ENCODE measurements at places on chromosomes 2 and 18.

GRCh38 chr18:24000613-24001490, 13.7 kb upstream of the TTC39C start:
- no peaks in the 10 kb centered on the region for H3K4me1 ChIP-seq
- H3K36me3 ChIP-seq = no peaks in the 10 kb centered on the region
- H3K27ac ChIP-seq = no peak overlapping the region
- DNase-seq = no peak
- no peaks in the 10 kb centered on the region for H3K27me3 ChIP-seq

DNA sequence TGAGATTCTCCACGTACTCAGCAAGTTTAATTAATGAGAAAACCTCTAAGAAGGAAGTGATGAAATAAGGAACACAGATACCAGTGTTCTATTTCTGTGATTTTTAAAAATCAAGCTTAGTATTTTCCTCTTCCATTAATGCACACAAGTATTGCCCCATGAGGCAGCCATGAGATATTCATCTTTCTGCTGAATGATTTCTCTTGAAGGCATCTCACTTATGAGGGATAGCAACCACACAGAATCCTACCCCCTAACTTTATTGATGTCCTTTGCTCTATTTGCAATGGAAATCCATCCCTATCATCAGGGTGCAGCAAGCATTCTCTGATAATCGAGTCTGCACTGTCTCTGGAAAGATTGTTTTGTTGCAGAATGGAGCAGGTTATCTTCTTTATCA, 244.1 kb upstream of the NRP2 start:
- no peaks in the 10 kb centered on the region for H3K27me3 ChIP-seq
- DNase-seq = no peak
- no peaks in the 10 kb centered on the region for H3K36me3 ChIP-seq
- no peak overlapping the region for H3K4me3 ChIP-seq
- H3K27ac ChIP-seq = no peak overlapping the region

DNA sequence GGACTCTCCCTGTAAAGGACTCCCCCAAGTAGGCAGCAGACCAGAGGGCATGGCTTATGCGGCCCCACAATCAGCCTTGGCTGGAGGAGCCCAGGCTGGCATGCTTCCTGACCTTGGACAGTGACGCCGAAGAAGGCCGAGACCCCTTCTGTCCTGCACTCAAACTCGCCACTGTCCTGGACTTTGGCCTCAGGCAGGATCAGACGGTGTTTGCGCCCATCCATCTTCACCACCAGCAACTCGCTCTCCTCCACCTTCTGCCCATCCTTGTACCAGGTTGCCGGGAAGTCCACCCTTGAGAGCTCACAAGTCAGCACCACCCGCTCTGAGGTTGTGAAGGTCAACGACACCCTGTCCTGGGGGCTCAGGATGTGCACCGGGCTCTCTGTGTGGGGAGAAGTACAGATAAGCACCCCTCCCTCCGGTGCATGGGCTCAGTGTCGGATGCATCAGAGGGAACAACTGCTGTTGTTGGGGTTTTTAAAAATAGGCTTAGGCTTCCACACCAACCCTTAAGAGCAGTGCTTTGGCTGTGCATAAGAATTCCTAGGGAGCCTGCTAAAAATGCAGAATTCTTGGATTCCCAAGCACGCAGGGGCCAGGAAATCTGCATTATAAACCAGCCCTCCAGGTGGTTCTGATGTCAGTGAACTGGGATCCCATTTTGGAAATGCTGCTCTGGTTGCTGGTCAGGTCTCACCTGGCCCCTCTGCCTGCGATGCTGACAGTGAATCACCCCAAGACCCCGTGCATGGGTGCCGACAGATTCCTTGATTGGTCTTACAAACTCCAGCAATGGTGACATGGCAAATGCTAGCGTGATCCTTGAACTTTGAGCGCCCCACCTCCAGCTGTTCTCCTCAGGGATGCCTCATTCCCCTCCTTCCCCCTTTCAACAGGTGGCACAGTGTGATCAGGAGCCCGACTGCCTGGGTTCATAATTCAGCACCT, 5.9 kb downstream of the OBSL1 start:
- peaks cover 34% of the 10 kb centered on the region for H3K36me3 ChIP-seq
- peaks cover 9% of the 10 kb centered on the region for H3K4me1 ChIP-seq
- no peak for DNase-seq
- H3K27ac ChIP-seq = no peak overlapping the region

DNA sequence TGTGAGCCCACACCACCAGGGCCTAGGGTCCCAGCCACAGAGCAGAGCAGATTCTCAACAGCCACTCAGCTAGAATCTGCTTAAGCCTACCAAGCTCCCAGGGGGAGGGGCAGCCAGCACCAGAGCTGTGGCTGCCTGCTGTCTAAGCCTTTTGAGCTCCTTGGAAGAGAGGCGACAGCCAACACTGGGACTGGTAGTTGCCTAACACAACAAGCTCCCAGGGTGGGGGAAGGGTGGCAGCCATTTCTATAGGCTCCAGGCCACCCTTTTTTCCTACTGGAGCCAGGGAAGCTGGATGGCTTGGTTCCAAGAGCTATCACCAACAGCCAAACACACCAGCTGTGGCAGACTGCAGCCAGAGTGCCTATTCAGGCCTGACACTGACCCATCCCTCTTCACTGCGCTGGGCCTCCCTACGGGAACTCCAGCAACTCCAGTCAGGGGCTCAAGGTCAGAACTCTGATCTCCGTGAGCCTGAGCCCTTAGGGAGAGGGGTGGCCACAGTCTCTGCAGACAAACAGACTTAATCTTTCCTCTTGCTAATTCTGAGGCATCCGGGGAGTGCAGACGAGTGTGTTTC, 1824.3 kb upstream of the CELF4 start:
- no peaks in the 10 kb centered on the region for H3K4me1 ChIP-seq
- no peak overlapping the region for H3K27ac ChIP-seq
- DNase-seq = no peak
- H3K36me3 ChIP-seq = no peaks in the 10 kb centered on the region
- no peak overlapping the region for H3K4me3 ChIP-seq

- no peaks in the 10 kb centered on the region for H3K4me1 ChIP-seq
- H3K27me3 ChIP-seq = no peaks in the 10 kb centered on the region
- no peak overlapping the region for H3K4me3 ChIP-seq
- H3K36me3 ChIP-seq = no peaks in the 10 kb centered on the region
These were observed 215.3 kb downstream of the RNF152 start for GRCh38 chr18:61677435-61677970.

DNA sequence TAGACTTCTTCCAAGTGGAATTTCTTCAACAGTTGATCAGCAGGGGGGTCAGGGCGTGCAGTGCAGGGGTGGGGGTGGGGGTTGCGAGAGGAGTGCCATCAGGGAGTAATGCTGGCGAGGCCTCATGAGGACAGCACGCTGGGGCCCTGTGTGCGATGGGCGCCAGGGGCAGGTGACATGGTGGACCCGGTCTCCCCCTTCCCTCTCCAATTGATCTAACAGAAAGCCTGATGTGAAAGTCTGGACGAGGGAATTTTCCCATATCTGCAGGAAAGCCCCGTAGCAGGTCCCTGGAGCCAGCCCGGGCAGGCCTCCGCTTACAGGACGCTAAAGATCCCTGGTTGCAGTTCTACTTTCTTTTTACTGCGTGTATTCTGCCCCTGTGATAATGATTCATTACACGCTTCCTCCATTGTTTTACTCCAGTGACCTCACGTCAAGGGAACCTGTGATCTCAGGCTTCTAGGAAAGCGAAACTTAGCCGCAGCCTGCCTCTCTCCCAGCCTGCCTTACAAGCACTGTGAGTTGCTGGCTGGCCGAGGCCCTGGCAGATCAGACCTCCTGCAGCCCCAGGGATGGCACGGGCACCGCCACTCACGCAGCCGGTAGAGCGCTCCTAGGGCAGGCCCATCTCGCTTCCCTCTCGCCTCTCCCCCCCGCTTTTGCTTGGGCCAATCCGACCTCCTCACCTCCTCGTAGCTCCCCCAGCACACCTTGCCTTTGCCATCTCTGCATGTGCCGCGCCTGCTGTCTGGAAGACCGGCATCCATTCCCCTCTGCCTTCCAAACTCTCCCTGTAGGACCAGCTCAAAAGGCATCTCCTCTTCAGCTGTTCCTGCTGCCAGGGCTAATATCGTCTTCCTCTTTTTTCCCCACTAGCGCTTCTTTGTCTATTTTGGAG, 19.2 kb downstream of the NEURL3 start:
- no peaks in the 10 kb centered on the region for H3K4me1 ChIP-seq
- H3K36me3 ChIP-seq = no peaks in the 10 kb centered on the region
- H3K4me3 ChIP-seq = peak overlapping the region; percentile 74
- peak overlapping the region; percentile 69 for H3K27ac ChIP-seq
- no peaks in the 10 kb centered on the region for H3K27me3 ChIP-seq

DNA sequence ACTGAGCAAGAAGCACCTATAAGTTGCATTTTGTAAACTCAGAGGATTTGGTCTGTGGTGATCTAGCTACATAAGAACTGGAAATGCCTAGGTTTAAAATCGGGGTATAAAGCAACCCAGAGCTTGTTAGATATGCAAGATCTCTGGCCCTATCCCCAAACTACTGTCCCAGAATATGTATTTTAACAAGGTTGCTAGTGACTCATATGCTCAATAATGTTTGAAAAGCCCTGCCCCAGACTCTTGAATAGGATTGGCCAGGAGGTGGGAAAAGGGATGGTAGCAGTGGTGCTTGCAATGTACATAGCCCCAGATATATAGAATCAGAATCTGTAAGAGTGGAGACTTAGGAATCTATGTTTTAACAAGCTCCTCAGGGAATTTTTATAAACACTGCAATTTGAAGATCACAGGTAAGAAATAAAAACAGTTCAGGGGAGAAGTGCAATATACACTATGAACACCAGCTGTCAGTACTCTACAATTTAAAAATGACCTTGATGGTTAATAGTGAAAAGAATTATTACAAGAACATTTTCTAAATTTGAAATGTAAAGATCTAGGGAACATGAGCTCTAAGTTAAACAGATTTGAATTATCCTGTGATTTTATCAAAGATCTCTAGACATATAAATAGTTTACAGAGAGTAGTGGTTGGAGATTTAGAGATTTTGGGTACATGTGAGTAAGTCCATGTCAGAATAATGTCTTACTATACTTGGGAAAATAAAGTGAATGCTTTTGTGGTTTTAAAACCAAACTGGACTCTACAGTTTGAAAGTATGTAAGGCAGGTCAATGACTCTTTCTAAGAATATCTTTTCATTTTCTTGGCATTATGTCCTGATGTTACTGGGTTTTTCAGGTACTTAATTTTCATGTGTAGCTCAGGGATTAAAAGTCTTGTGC, 7.7 kb upstream of the MMADHC start:
- no peak for DNase-seq
- H3K4me1 ChIP-seq = peaks cover 4% of the 10 kb centered on the region
- H3K27ac ChIP-seq = no peak overlapping the region
- H3K27me3 ChIP-seq = no peaks in the 10 kb centered on the region
- no peak overlapping the region for H3K4me3 ChIP-seq
- H3K36me3 ChIP-seq = no peaks in the 10 kb centered on the region

GRCh38 chr2:12097859-12098258, 351.4 kb downstream of the LPIN1 start:
- H3K36me3 ChIP-seq = no peaks in the 10 kb centered on the region
- H3K4me3 ChIP-seq = no peak overlapping the region
- no peak for DNase-seq
- no peaks in the 10 kb centered on the region for H3K27me3 ChIP-seq

DNA sequence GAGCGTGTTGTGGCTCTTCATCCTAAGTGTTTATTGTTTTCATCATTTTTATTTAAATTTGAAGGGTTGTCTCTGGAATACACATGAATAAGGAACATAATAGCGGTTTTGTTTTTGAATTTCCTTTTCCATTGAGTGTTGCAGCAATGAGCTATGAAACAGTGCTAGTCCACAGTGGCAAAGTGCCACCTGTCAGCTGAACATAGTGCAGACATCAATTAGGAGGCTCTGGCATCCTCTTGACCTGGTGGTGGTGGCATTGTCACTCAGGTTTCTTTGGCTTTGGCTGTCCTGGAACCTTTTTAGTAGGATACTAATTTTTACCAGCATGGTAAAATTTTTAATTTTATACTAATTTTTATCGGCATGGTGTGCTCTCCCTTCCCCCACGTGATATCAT, 63.2 kb downstream of the UGGT1 start:
- H3K27me3 ChIP-seq = no peaks in the 10 kb centered on the region
- H3K4me1 ChIP-seq = no peaks in the 10 kb centered on the region
- no peak for DNase-seq
- no peak overlapping the region for H3K27ac ChIP-seq
- peaks cover 20% of the 10 kb centered on the region for H3K36me3 ChIP-seq

DNA sequence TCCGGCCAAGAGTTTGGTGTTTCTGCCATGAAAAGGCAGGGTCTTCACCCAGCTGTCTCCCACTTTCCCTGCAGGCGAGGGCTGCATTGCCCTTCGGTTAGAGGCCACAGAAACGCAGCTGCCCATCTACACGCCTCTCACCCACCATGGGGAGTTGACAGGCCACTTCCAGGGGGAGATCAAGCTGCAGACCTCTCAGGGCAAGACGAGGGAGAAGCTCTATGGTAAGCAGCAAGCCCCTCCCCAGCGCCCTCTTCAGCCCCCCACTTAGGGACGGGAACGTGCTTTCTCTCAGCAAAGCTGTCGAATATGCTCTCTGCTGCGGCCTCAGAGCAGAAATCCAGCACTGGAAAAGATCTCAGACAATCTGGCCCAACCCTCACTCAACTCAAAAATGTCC, 57.7 kb upstream of the ATG16L1 start:
- no peaks in the 10 kb centered on the region for H3K27me3 ChIP-seq
- H3K27ac ChIP-seq = no peak overlapping the region
- no peaks in the 10 kb centered on the region for H3K36me3 ChIP-seq
- no peak overlapping the region for H3K4me3 ChIP-seq
- H3K4me1 ChIP-seq = no peaks in the 10 kb centered on the region
- DNase-seq = no peak

DNA sequence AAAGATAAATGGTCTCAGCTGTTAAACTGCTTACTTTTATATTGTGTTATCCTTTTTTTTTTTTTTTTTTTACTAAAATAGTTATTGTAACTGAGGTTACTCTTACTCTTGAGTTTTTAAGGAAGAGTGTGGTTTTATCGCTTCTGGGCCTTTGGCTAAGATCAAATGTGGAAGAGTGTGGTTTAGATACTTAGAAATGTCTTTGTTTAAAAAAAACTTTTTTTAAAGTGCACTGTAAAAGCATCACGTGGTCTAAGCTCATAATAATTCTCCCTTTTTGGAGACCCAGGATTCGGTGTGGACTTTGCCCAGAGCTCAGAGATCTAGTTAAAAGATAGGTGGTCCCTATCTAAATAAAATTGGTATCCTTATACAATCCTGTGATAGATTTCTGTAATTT, 11.9 kb upstream of the OXER1 start:
- no peaks in the 10 kb centered on the region for H3K27me3 ChIP-seq
- no peak overlapping the region for H3K27ac ChIP-seq
- DNase-seq = no peak

- no peak overlapping the region for H3K27ac ChIP-seq
- no peak for DNase-seq
- no peaks in the 10 kb centered on the region for H3K27me3 ChIP-seq
These were observed 25.4 kb downstream of the SOCS6 start for GRCh38 chr18:70314151-70314782.

All from thoracic aorta (tissue), 2 donors.